Activated CD4-positive, alpha-beta T cell treated with anti-CD3 and anti-CD28 coated beads for 36 hours (primary cell): ENCODE measurements at places on chromosomes 5 and 9. TPM values are rescaled to one million over a fixed set of nuclear protein-coding genes. Genes with fewer than 3 reads are reported as not detected.

- DNase-seq, result no peak
Observed at GRCh38 chr9:129250786-129251185, 72.7 kb upstream of the IER5L start.

DNA sequence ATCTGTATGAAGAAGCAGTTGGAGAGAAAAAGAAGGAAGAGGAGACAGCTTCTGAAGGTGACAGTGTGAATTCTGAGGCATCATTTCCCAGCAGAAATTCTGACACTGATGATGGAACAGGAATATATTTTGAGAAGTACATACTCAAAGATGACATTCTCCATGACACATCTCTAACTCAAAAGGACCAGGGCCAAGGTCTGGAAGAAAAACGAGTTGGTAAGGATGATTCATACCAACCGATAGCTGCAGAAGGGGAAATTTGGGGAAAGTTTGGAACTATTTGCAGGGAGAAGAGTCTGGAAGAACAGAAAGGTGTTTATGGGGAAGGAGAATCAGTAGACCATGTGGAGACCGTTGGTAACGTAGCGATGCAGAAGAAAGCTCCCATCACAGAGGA, 48.7 kb downstream of the CMYA5 start:
- no peak for DNase-seq

GRCh38 chr5:80141681-80142080, 106.5 kb downstream of the THBS4 start:
- no peak for DNase-seq

GRCh38 chr5:74560245-74560644, 80.3 kb downstream of the ENC1 start:
- DNase-seq, result no peak

DNA sequence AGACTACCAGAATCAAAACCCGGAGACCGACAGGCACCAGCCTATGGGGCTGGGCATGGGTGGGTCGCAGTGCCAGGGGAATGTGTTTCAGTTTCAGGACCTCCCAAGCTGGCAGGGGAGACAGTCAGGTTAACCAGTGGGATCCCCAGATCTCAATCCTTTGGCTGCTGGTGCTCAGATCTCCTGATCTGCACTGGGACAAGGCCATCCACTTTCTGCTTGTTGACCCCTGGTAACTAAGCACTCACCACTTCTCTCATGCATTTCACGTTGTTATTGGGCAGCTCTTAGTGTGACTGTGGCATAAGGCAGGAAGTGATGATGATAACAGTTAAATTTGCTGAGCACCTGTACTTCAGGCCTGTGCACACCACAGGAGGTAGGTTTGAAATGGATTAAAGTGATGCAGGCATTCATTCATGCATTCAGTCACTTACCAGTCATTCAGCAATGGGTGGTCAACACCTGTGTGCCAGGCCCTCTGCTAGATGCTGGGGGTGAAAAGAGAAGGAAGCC, 42.1 kb upstream of the STXBP1 start:
- DNase-seq, result peak; percentile 34

TAF11L2 gene
- total RNA-seq, result not detected

INVS gene
- 14.1 TPM for total RNA-seq

SLC4A9 gene
- 0.21 TPM for total RNA-seq

LRRC8A gene
- 14.9 TPM for total RNA-seq
